IMR-90 (cell line): ENCODE measurements at places on chromosomes 3 and 15. TPM values are rescaled to one million over a fixed set of nuclear protein-coding genes. Genes with fewer than 3 reads are reported as not detected.

DNA sequence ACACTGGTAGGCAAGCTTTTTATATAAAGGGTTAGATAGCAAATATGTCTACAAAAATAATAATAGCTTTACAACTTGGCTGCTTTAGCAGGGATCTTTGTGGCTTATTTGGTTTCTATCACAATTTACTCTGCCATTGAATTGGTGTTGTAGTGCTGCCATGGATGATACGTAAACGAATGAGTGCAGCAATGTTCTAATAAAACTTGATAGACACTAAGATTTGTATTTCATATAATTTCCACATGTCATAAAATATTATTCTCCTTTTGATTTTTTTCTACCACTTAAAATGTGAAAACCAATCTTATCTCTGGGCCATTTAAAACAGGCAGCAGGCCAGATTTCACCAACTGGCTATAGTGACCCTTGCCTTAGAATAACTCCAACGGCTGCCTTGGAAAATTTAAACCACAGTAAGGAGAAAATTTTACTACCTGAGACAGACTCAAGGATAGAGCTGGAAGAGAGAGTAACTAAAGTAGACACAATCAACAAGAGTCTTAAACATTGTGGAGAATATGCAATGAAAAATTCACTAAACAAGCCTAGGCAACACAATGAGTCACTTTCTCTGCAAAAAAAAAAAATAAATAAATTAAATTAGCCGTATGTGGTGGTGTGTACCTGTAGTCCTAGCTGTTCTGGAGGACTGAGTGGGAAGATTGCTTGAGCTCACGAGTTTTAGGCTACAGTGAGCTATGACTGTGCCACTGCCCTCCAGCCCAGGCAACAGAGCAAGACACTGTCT, 8.1 kb downstream of the NPHP3 start:
- DNase-seq: no peak

DNA sequence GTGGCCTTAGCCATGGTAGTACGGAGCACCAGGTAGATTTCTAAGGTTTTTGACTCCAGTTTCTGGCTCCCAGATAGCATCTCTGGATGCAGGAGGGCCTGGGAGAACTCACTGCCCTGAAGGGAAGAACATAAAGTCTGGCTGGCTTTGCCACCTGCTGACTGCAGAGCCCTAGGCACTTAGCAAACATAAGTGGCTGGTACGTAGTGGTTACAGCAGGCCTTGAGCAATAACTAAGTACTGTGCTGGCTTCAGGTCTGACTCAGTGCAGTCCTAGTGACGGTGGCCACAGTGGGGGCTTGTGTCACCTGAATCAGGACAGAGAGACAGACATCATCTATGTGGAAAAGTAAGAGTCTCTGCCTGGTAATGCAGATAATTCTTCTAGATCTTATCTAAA, 871.1 kb downstream of the PDCD6IP start:
- no peak for DNase-seq

GRCh38 chr3:122395582-122395981, 11.6 kb downstream of the FAM162A start:
- no peak for DNase-seq

DNA sequence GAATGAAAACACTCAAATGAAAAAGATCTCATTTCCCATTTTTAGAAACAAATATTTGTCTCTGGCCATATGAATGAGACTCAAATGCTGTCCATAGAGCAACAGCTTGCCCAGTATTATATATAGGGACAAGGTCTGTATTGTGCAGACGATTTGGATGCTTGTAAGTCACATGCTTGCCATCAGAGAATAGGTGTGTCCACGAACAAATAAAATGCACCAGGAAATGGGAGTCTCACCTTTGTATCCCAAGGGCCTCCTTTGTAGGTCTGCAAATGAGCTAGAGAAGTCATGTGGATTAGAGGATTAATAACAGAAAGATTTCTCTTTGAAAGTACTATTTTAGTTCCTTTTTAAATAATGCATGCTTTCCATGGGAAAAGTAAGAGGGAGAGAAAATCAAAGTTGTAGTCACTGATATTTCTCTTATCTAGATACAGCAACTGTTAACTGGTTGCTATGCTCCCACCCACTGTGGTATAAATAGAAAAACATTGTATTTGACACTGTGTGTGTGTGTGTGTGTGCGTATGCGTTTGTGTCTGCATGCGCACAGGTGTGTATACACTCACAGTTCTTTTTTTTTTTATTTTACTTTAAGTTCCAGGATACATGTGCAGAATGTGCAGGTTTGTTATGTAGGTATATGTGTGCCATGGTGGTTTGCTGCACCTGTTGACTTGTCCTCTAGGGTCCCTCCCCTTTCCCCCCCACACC, 383.4 kb upstream of the ARRDC4 start:
- DNase-seq: no peak

GRCh38 chr3:130894130-130894985, 474 bp downstream of the ATP2C1 start:
- DNase-seq: no peak

GRCh38 chr3:23648326-23648995, 157.3 kb upstream of the UBE2E1 start:
- DNase-seq: peak; percentile 58

DNA sequence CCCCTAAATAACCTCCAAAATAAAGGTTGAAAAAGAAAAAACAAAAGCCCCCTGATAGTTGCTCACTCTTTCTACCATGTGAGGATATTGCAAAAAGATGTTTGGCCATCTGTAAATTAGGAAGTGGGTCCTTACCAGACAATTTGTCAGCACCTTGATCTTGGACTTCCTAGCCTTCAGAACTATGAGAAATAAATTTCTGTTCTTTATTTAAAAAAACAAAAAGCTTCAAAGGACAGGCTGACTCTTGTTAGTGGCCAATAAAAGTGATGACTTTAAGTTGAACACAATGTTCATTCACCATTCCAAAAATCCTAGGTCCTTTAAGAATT, 103.5 kb downstream of the CBLB start:
- no peak for DNase-seq

DNA sequence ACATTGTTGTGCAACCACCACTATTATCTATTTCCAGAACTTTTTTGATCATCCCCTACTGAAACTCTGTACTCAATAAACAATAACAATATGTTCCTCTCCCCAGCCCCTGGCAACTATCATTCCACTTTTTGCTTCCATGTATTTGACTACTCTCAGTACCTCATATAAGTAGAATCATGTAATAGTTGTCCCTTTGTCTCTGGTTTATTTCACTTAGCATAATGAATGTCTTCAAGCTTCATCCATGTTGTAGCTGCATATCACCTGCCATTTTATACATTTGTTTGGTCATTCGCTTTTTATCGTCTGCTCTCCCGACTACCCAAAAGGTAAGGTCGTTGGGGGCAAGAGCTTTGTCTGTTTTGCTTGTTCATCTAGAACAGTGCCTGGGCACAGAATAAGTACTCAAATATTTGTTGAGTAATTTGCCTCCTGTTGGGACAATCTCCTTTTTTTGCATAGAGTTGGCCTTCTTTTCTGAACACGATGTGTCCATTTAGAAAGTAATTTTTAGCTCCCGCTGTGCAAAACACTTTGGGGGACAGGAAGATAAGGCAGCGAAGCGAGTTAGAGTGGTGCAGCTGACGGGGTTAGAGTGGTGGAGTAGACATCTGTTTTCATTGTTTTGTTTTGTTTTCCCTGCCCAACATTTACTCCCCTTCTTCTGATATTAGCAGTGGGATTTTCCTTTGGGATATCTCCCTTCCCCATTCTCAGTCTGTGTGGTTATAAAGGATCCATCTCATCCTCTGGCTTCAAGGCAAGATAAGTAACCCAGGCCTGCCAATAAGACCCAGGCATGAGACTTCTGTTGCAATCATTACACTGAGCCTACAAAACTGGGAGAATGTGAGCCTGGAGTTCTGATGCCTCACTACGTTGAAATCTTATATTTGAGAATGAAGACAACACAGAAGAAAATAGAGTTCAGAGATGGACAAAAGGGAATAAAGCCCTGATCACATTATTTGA, 83.4 kb upstream of the RNU6-1 start:
- DNase-seq: peak; percentile 21

DNA sequence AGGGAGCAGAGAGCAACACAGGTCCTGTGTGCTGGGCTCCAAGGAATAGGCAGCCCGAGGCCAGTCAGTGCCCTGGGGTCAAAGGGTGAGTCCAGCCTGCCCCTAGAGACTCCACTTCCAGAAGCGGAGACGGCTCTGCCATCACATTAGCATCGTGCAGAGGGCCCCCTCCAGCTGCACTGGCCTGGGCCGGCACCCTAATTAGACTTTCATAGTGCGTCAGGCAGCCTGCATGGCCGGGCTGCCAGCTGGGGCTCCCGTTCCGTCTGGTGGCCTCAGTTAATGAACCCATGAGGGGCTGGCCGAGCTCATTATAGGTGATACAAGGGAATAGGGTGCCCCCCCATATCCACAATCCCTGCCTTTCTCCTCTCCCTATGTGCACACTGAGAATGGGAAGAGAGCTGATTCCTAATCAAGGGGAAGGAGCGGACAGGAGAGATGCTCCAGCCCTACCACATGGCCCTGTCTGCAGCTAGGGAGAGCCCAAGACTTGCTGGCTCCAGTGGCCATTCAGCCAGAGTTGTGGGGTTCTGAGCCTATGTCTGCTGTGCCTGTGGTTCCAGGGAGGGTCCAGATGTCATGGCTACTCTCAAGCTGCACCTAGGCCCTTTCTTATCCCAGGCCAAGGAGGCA, 128.0 kb downstream of the SRGAP3 start:
- no peak for DNase-seq

DNA sequence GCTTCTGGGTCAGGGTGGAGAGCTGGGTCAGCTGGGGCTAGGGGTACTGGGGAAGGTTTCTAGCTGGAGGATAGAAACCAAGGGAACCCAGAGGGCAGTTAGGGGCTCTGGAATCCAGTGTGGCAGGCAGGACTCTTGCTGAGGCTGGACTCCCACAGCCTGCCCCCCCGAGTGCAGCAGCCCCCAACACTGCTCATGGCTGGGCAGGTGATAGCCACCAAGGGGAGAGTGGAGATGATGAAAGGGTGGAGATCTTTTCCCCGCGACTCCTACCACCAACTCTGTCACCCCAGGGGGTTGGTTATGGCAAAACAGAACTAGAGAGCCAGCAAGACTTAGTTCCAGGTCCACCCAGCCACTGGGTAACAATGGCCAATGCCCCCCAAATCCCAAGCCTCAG, 16.9 kb upstream of the LINGO1 start:
- no peak for DNase-seq

- no peak for DNase-seq
Observed at GRCh38 chr3:73212683-73213082, 151.2 kb downstream of the EBLN2 start.

DNA sequence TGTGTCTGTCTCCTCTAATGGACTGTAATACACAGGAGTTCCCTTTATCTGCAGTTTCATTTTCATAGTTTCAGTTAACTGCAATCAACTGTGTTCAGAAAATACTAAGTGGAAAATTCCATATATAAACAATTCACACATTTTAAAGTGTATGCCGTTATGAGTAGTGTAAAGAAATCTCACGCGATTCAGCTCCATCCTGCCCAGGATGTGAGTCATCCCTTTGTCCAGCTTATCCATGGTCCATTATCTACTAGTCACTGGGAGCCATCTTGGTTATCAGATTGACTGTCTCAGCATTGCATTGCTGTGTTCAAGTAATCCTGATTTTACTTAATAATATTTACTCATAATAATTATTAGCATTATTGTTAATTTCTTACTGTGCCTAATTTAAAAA, 14.5 kb downstream of the ZPLD1 start:
- peak; percentile 12 for DNase-seq

DNA sequence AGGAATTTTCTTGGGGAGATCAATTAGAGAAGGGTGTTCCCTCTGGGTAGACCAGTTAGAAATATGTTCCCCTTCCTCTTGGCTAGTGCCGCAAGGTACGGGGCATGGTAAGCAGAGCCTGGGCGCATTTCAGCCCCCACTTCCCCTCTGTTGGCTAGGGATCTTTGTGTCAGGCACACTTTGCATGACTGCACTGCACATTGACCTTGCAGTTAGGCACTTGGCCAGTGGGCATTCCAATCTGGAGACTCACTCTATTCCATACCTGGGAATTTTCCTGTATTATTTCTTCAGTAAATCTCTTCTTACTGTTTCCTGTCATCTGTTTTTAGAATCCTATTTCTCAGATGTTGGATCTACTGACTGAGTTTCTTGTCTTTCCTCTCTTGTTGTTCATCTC, 30.0 kb upstream of the CACNA1D start:
- no peak for DNase-seq

- DNase-seq: no peak
Observed at GRCh38 chr3:37982331-37982730, 8.3 kb upstream of the VILL start.

GRCh38 chr3:167113035-167113830, 266.9 kb downstream of the ZBBX start:
- DNase-seq: no peak

DNA sequence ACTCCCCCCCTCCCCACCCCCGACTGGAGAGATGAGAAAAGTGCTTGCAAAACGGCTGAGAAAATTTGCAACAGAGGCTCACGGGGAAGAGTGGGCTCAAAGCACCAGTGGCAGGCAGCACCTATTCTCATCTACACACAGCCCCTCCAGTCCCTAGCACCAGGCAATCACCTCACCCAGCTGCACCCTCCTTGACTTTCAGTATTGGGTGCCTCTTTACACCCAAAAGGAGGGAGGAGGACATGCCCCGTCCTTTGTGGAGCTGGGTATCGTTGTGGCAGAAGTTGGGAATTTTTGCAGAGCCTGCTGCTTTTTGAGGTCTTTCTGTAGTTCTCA, 182.8 kb upstream of the TOPAZ1 start:
- DNase-seq: no peak

Gene SLC35G2
- total RNA-seq: 6.6 and 8.6 TPM in 2 replicates

Gene SLC22A13
- total RNA-seq: under 0.01 TPM in 2 replicates

Gene TLR9
- total RNA-seq: not detected in 2 replicates

Gene PCSK6
- not detected in 2 replicates for total RNA-seq

Gene GDPGP1
- total RNA-seq: 3.9 and 4.1 TPM in 2 replicates

Gene FES
- total RNA-seq: 9.7 and 11.7 TPM in 2 replicates

Gene GOLGA8T
- total RNA-seq: not detected in 2 replicates

Gene GPR87
- total RNA-seq: 0.28 and 0.36 TPM in 2 replicates

Gene STRC
- total RNA-seq: not detected in 2 replicates

Gene FOXB1
- total RNA-seq: not detected in 2 replicates

Gene NRROS
- total RNA-seq: under 0.01 TPM in 1 of 2 replicates, not detected in the other
